Epithelial cell of proximal tubule (primary cell): ENCODE measurements at places on chromosomes 6 and 20. TPM values are rescaled to one million over a fixed set of nuclear protein-coding genes. Genes with fewer than 3 reads are reported as not detected.

Gene KCNK5
- total RNA-seq, result 1.6 and 2.8 TPM in 2 replicates

GRCh38 chr20:1210501-1210900 lies 7.2 kb downstream of the C20orf202 start:
- no peak for DNase-seq

- DNase-seq, result no peak
Measured at GRCh38 chr6:124269733-124270132, 466.1 kb downstream of the NKAIN2 start.

DNA sequence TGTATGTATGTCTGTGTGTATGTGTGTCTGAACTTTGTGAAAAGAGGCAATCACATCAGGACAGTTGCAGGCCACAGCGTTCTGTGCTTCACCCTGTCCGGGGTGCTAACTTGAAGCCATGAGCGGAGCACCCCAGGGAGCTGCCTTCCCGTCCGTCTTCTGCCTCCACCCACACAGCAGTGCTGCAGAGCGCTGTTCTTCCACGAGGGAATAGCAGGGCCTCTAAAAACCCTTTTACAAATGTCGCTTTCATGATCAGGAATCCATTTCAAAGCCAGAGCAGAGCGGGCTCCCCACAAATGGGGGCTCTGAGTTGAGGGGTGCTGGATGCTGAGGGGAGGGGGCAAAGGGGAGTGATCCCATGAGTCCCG lies 131.5 kb downstream of the RNASET2 start:
- DNase-seq, result no peak
